Globus pallidus (tissue), 1 donor: ENCODE measurements at places on chromosomes 4 and X.
A peak's percentile ranks its signal among the peaks of the same experiment; 100 is the strongest.

- DNase-seq: no peak
Observed at GRCh38 chrX:9429767-9430166, 35.1 kb upstream of the TBL1X start.

DNA sequence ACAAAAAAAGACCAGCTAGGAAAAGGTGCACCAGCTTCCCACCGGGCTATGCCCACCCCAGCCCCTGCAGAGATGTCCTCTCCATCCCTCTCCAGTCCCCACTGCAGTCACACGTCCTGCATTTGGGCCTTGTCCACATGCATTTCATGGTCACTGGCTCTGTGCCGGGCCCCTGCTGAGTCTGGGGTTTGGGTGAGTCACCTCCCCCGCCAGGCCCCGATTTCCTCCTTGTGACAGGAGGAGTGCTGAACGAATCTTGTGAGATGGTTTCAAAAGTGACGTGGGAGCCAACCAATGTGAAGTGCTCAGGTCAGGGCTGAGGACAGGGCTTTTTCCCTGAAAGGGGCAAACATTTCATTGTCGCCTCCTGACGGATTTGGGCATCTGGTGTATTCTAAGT is 7.1 kb downstream of the CPZ start:
- no peak for DNase-seq

GRCh38 chrX:106874075-106874474 is 29.1 kb downstream of the RIPPLY1 start:
- DNase-seq: no peak

DNA sequence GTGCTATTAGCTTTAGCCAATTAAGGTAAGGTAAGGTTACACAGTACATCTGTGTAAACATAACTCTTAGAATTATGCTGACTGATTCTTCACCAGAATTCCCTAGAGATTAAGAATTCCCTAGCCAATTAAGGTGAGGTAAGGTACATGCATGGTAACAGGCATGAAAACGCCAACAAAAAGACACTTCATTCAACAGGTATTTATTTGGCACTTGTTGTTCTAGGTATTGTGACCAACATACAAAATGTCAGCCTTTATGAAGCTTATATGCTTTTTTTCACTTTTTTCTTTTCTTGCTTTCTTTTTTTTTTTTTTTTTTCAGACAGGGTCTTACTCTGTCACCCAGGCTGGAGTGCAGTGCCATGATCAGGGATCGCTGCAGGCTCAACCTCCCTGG is 47.2 kb downstream of the EDNRA start:
- no peak for DNase-seq

DNA sequence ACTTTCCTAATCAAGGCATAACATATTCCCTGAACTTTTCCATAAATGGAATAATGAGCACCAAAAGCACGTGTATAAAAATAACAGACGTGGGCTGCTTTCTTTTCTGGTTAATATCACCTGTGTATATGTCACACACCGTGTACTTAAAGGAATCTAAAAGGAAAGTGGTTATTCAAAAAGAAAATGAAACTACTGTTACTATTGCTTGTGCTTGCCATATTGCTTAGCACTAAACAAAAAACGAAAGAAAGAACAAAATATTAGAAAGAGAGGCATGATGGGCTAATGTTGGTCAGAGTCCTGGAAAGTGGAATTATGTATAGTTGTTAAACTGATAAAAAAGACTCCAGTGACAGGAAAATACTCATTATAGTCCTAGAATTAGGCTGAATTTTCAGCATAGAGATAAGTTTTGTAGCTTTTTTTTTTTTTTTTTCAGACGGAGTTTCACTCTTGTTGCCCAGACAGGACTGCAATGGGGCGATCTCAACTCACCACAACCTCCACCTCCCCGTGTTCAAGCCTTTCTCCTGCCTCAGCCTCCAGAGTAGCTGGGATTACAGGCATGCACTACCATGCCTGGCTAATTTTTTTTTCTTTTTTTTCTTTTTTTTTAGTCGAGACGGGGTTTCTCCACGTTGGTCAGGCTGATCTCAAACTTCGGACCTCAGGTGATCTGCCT is 123.2 kb downstream of the PABPC4L start:
- no peak for DNase-seq

GRCh38 chrX:103688946-103689345 is 2.4 kb upstream of the MORF4L2 start:
- DNase-seq: peak; percentile 77

DNA sequence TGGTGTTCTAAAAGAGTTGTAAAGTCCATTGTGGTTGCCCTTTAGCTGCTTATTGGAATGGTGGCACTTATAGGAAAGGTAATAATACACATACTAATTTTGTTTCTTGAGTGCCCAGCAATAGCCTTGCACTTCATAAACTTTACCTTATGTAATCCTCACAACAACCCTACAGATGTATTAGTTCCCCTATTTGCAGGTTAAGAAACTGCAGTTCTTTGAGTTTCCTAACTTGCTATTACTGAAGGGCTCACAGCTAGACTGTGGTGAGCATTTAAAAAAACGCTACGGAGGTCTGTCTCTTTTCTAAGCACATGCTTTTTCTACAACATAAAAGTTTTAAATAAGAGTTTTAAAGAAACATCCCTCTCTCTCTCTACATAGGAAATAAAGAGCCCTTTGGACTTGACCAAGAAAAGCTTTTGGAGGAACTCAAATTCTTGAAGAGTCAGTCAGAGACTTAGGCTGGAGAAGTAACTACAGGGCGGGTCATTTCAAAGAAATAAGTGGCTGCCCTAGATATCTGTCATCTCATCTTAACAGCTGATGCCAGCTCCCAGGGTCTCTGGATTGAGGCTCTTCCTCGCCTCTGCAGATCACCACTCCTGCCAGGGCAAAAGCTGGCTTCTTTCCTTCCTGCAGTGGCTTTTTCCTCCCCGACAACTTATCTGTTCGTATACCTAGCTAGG is 42.0 kb upstream of the FBXW7 start:
- DNase-seq: no peak

GRCh38 chr4:147753047-147753446 is 21.2 kb downstream of the ARHGAP10 start:
- DNase-seq: no peak

- DNase-seq: no peak
Observed at GRCh38 chrX:13028871-13029636, 15.4 kb downstream of the FAM9C start.

DNA sequence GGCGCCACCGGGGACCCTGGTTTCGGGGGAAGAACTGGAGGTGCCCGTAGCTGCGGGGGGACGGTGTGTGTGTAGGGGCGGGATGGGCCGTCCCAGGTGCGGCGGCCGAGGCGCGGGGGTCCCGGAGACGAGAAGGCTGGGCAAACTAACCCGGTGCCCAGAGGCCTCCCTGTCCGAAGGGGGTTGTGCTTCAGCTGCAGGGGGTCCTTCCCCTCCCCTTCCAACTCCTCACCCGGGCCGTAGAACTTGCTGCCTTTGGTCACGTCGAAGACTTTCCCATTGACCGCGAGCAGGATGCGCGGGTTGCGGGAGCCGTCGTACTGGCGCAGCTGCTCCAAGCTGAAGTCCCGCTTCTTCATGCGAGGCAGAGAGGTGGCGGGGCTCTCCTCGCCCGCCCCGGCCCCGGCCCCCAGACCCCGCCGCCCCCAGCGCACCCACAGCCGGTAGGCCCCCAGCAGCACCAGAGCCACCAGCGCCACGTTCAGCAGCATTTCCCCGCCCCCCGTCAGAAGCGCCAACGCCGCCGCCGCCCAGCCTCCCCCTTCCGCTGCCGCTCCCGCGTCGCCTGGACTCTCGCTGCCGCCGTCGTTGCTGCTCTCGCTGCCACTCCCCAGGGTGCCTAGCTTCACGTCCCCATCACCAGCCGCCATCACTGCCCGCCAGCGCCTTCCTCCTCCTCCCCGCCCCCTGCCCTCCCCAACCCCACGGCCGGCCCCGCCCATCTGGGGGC is at the start of gene PGRMC2:
Gene PGRMC2 (minus strand): TSS at position 673 of the 730 bp plus-strand sequence. CDS start 23 bp downstream, at position 650.
- DNase-seq: no peak

DNA sequence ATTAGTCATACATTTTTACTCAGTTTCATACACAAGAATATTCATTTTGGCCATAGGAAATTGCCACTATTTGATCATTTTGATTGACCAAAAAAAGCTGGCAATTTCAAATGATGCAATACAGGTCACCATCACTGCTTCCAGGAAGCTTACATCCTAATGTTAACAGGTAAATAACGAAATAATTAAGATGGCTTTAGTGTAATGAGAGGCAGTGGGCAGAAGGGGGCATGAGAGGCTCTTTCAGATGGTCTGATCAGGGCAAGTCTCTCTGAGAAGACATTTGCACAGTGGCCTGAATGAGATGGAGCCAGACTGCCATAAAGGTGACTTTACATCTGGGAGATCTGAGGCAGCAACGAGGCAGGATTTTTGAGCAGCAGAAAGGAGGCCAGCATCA is 170.7 kb downstream of the SLIT2 start:
- peak; percentile 47 for DNase-seq

DNA sequence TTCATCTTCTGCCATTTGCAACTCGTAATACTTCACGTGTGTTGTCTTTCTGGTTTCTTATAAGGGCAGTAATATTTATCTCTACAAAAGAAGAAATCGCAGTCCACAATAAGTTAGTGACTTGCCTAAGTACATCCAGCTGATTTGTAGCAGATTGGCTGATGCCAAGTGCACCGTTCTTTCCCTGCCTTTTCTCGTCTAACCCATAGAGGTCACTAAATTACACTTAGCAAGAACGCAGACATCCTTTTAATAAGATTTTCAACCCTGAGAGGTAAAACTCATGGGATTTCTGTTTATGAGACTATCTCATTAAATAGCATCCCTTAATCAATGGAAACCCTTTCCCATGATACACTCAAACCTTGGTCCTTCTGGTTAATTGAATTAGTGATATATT is 408.6 kb upstream of the ACTRT1 start:
- no peak for DNase-seq

DNA sequence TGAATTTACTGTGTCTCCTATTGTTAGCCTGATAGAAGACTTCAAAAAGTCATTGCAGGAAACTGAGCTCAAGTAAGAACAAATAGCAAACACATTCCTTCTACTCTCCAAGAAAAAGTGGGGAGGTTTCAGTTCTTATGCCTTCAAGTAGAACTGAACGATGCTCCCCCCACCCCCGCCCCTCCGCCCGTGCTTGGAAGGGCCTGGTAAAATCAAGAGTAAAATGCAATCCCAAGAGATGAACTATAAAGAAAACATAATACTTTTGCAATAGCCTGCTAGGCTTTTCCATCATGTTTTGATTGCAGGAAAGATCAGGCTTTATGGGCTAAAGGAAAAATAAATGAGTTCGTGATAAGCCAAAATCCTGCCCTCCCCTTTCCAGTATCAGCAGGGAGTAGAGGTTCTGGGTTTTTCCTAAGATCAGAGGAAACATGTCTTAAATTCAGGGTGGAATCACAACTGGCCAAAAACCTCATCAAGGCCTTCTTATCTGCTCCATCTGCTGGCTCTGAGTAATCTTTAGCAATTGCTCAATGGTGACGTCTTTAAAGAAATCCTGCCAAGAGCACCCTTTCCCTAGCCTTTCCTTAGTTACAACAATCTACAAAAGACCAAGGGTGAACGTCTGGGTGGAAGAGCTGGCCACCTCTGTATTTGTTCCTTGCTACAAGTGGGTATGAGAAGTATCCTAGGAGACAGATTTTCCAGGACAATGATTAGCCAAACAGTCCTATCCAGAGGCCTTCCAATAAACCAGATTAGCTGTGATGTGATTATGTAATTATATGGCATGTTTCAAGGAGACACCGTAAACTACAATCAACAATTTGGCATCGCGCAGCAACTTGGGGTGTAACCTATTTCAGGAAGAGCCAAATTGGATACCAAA is 66.3 kb upstream of the FAM9C start:
- no peak for DNase-seq

DNA sequence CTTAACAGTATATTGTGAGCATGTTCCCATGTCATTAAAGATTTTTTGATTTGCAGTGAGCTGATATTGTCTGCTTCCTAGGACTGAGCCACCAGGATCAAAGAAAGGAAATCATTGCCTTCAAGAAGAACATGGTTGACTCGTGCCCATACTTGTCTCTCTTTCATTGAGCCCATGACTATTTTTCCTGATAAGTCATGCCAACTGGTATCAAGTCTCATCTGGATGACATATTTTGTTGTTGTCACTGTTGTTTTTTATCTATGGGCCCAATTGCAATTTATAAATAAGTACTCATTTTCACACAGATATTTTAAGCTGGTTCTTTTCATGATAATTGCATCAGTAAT is 10.2 kb upstream of the RHOH start:
- DNase-seq: no peak

DNA sequence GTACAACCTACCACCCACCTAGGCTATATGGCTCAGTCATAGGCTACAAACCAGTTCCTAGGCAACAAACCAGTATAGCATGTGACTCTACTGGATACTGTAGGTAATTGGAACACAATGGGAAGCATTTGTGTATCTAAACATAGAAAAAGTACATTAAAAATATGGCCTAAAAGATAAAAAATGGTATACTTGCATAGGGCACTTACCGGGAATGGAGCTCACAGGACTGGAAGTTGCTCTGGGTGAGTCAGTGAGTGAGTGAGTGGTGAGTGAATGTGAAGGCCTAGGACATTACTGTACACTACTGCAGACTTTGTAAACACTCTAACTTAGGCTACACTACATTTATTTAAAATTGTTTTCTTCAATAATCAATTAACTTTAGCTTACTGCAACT is 139.2 kb upstream of the RBPJ start:
- no peak for DNase-seq

GRCh38 chrX:31093639-31093975 is 21.8 kb upstream of the FTHL17 start:
- no peak for DNase-seq

- DNase-seq: no peak
Observed at GRCh38 chr4:8301851-8302730, 32.5 kb downstream of the HTRA3 start.

DNA sequence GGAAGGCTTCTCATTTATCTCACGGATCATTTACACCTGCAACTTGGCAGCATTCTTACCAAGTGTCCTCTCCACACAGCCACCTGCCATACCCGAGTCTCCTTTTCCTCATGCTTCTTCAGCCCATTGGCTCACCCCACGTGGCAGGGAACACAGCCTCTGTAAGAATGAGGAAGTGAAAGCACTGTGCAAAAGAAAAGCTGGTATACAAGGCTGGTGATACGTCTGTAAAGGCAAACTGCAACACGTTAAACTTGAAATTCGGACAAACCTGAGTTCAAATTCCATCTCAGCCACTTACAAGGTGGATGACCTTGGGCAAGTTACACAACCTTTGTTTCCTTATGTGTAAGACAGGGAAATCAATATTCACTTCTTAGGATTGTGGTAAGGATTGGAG is 164.0 kb upstream of the RASGEF1B start:
- DNase-seq: peak; percentile 47

GRCh38 chr4:101818362-101818761 is 27.8 kb downstream of the BANK1 start:
- no peak for DNase-seq

- DNase-seq: no peak
Observed at GRCh38 chrX:9824554-9824953, 38.3 kb downstream of the SHROOM2 start.

GRCh38 chr4:21211846-21212245 is 511.6 kb downstream of the PACRGL start:
- DNase-seq: no peak
